ENCODE measurements at places on chromosomes 1 and 21. TPM values are rescaled to one million over a fixed set of nuclear protein-coding genes. Genes with fewer than 3 reads are reported as not detected.

Gene FALEC
- total RNA-seq, result 1.0 TPM

Gene NBPF6
- total RNA-seq, result not detected

Gene AVPR1B
- total RNA-seq, result not detected

Gene RNU1-3
- under 0.01 TPM for total RNA-seq

Gene SPRR2A
- not detected for total RNA-seq

Gene AUNIP
- total RNA-seq, result 0.33 TPM

Gene ACKR1
- not detected for total RNA-seq

Gene DIRAS3
- 1.8 TPM for total RNA-seq

Gene HIVEP3
- total RNA-seq, result 0.83 TPM

Gene CIART
- 5.1 TPM for total RNA-seq

Gene C1orf115
- total RNA-seq, result 3.3 TPM

Gene SLFNL1
- total RNA-seq, result 0.66 TPM

Gene IPO9
- total RNA-seq, result 28.4 TPM

Gene IGSF3
- total RNA-seq, result under 0.01 TPM

Gene HEYL
- not detected for total RNA-seq

Gene C1orf74
- 3.1 TPM for total RNA-seq

Gene CTSS
- 2.6 TPM for total RNA-seq

Gene TLCD4
- total RNA-seq, result 2.1 TPM

Gene AADACL4
- not detected for total RNA-seq

Gene OSCP1
- 8.7 TPM for total RNA-seq

Gene CITED4
- total RNA-seq, result 2.6 TPM

Gene KPRP
- not detected for total RNA-seq

Gene UBE2U
- not detected for total RNA-seq

Gene NPHS2
- total RNA-seq, result not detected

Gene SEMA4A
- total RNA-seq, result 0.77 TPM

Gene S100A9
- not detected for total RNA-seq

Gene CCDC17
- 0.99 TPM for total RNA-seq

Gene COL24A1
- 2.8 TPM for total RNA-seq

Gene CELA2A
- not detected for total RNA-seq

Gene S100A7
- total RNA-seq, result not detected

Gene TMEM200B
- total RNA-seq, result 17.7 TPM

Gene KRTAP13-3
- total RNA-seq, result not detected

Gene SELENBP1
- total RNA-seq, result 65.9 TPM

Gene OLFML2B
- 5.1 TPM for total RNA-seq

Gene TSPEAR
- not detected for total RNA-seq

Gene SELP
- total RNA-seq, result not detected

Gene ST6GALNAC3
- 0.51 TPM for total RNA-seq

Gene SPATA17
- total RNA-seq, result 0.77 TPM

Gene ZNF648
- not detected for total RNA-seq

Gene SYT6
- not detected for total RNA-seq

Gene AADACL3
- total RNA-seq, result not detected

Gene LEPROT
- total RNA-seq, result 46.0 TPM

Gene TFF2
- total RNA-seq, result not detected

Gene SPRR2B
- not detected for total RNA-seq

Gene C1orf141
- not detected for total RNA-seq

Gene SH3D21
- total RNA-seq, result 3.3 TPM

Gene GBP7
- not detected for total RNA-seq

Gene NBPF4
- not detected for total RNA-seq

Gene SLC26A9
- not detected for total RNA-seq

Gene LDLRAD2
- under 0.01 TPM for total RNA-seq

Gene KRTAP19-1
- total RNA-seq, result not detected

Gene GPR52
- total RNA-seq, result 0.66 TPM

Gene KANK4
- not detected for total RNA-seq
